ENCODE measurements at places on chromosomes 1 and 21.

- no peak for DNase-seq
These were observed 12.1 kb upstream of the AIM2 start for GRCh38 chr1:159088546-159089183.

DNA sequence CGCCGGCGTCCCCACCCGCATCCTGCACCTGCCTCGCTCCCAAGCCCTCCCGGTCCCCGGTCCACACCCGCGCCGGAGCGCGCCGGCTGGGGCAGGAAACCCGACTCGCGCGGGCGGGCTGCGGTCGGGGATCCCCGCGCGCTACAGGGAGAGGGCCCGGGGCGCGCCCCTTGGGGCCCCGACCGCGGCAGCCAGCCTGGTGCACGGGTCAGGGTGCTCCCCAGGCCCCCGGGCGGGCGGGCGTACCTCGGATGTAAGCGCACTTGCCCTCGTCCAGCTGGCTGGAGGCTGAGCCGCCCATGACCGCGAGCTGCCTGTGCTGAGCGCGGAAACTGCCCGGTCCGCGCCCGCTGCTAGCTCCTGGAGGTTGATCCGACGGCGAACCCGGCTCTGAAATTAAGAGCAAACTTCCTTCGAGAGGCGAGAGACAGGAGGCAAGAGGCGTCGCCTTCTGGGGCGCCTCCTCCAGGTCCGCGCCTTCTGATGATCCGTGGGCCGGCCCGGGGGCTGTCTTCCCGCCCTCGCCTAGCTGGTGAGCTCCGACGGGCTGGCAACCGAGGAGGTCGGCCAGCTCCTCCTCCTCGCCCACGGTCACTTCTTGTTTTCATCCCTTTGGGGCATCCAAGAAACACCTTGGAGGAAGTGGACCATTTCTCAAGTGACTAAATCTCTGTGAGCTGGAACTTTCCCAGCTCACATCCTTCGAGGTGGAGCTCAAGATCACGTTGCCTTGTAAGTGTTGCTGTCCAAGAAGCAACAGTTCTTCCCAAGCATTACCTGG, at the start of gene NIBAN1:
NIBAN1 (minus strand) TSS at position 453 of the 781 bp plus-strand sequence; CDS start at position 301, 152 bp downstream.
- no peak for DNase-seq

GRCh38 chr1:199821029-199821779, 206.3 kb upstream of the NR5A2 start:
- DNase-seq, result no peak

GRCh38 chr1:194273660-194274059, 1087.2 kb upstream of the B3GALT2 start:
- no peak for DNase-seq

DNA sequence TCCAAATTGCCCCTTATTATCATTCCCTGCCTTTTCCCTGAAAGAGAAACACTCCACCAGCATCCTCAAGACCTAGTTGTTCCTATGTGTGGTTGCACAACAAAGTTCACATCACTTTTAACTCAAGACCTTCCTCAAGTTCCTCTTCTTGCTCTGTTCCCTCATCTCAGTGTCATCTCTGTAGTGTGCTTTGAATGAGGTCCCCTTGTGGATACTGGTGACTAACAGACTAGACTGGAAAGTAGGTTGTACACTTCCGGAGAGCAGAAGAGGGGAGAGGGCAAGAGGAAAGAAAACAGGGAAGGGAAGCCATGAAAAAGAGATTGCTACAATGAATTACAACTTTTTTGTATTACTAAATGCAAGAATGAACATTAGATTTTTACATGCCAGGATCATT, 853.8 kb downstream of the USP25 start:
- DNase-seq, result no peak

GRCh38 chr1:98766255-98766654, 104.7 kb downstream of the SNX7 start:
- DNase-seq, result no peak

DNA sequence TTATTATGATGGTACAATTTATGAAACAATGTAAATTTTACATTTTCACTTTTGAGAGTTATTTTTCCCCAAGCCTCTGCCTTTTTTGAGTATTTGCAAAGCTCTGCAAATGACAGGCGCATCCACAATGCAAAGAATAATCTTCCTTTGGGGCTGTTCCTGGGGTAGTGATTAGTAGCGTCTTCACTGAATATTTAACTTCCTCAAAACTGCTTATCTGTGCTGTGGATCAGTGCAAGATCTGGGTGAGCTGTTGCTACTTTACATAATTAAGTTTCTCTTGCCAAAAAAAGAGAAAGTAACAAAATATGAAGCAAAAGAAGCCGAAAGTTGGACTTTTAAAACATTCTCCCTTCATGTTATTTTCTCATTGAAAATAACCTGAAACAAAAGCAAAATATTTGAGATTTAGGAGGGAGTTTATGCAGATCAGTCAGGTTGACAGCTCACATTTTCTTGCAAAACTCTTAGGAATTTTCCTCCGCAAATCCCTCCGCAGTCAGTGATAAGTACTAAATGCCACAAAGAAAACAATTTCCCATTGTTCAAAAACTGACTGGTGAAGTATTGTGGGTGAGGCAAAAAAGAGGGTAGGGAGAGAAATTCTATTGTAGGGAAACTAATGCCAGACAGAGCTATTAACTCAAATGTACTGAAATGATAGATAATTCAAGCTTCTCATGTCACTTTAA, 276.4 kb upstream of the B3GALT2 start:
- no peak for DNase-seq

- no peak for DNase-seq
These were observed 323.2 kb upstream of the SGIP1 start for GRCh38 chr1:66210635-66211244.

- DNase-seq, result no peak
These were observed 11.7 kb upstream of the SYPL2 start for GRCh38 chr1:109454497-109455133.

DNA sequence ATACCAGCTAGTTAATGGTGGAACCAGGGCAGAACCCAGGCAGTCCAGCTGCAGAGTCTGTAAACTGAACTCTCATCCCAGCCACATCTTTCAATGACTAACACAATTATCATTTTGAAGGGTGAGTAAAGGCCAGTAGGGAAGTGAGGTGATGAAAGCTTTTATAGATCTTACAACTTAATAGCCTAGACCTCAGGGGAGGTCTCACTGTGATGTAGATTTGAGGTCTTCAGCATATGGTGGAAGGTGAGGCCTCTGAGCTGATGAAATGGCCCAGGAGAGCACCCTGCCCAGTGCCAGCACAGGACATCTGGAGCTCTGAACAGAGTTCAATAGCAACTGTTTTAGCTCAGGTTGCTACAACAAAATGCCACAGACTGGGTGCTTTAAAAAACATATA, 44.8 kb upstream of the POU2F1 start:
- DNase-seq, result no peak

GRCh38 chr1:197920067-197920396, 2.9 kb downstream of the LHX9 start:
- DNase-seq, result no peak

DNA sequence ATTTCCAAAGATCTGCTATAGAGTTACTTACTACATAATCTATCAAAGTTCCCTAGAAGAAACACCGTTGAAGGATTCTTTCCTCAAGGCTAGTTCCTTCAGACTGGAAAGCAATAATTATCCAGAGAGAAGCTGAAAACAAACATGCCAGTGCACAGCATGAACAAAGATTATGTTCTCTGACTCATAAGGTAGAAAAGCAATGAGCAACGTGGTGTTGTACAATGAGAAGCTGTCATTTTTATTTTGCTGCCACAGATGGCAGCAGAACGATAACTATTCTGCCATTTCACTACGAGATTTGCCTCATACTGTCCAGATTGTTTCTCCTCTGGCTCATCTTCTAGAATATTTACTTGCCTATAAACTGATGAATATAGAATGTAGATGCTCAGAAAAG, 10.7 kb downstream of the EXTL2 start:
- DNase-seq, result no peak

GRCh38 chr1:28301368-28302174, 27.3 kb upstream of the MED18 start:
- DNase-seq, result no peak

DNA sequence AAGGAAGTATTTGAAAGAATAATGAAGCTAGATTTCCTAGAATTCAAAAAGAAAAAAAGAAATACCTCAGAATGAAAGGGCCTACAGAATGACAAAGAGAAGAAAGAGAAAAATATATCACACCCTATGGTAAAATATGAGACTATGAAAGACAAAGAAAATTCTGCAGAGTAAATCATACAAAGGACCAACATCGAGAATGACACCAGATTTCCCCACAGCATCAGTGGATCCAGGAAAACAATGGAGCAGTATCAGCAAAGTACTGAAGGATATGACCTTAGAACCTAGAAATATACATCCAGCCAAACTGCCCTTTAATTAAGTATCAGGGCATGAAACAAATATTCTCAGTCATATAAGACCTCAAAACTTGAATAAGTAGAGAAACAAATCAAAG, 21.2 kb upstream of the IFNAR2 start:
- DNase-seq, result no peak

DNA sequence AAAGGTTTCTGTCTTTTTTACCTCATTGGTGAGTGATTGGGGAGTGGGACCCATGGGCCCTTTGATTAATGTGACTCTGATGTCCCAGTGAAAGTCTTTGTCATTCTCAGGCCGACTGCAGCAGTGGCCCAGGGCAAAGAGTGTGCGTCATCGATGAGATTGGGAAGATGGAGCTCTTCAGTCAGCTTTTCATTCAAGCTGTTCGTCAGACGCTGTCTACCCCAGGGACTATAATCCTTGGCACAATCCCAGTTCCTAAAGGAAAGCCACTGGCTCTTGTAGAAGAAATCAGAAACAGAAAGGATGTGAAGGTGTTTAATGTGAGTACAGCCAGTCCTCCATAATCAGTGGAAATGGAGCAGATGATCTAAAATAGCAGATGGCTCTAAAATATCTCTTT, 19.4 kb downstream of the NTPCR start:
- DNase-seq, result no peak

DNA sequence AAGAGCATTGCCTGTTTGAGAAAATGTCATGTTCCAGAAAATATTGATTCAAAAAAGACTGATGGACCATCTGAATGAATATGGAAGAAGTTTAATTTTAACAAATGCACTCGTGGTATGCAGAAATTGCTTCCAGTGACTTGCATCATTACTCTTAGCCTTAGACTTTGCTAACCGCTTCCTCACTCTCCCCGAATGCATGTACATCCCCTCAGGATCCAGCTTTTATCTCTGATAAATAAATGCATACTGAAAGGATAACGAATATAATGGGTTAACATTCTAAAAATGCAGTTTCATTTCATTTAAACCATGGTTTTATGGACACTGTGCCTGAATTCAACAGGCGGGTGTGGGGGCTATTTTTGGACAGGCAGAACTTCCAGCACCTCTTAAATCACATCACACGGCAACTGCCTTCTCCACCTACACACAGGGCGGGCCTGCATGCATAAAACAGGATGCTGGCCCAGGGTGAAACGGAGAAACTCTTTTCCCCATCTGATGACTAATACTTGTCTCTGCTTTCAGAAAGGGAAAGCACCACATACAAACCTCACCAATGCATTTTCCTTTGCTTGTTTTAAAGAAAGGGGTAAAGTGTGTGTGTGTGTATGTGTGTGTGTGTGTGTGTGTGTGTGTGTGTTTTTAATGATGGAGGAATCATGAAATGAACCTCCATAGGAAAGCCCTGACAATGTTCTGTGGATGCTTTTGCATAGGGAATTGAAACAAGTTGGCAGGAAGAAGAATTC, 48.7 kb downstream of the SPAG17 start:
- peak; percentile 55 for DNase-seq

GRCh38 chr1:234838182-234838581, 228.2 kb upstream of the IRF2BP2 start:
- DNase-seq, result no peak

GRCh38 chr21:15054089-15054488, 10.7 kb downstream of the NRIP1 start:
- DNase-seq, result no peak

GRCh38 chr21:36104317-36105300, 30.3 kb upstream of the CBR3 start:
- DNase-seq, result no peak

DNA sequence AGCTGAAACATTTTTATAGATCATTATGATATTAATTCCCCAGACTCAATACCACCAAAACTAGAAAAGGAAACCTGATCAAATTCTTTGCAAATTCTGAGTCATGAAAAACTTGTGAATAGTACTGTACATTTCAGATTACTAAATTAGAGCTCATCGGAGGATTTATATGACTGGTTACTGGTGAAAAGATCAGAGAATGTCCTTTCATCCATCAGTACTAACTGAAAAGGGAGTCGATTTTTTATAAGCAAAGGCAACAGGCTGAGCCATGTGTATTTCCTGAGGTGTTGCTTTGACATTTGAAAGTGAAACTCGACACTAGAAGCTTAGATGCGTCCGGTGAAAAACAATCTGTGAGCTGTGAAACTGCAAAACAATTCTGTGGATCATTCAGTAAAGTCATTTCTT, 155.7 kb downstream of the TNFSF18 start:
- DNase-seq, result no peak

DNA sequence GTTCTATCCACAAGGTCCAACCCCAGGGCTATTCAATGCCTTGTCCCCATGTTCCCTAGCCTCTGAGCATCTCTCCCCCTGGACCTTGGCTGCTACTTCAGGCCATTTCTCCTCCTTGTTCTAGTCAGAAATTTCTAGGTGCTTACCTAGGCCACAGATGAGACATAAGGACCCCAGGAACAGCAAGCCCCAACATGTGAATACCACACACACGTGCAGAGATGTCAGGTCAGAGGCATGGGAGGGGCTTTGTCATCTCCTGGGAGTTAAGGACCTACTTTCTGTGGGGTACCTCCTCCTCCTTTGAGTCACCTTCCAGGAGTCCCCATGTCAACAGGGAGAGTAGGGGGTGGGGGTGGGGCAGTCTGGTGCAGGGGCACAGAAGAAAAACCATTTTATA, 7.1 kb upstream of the RGS16 start:
- no peak for DNase-seq

DNA sequence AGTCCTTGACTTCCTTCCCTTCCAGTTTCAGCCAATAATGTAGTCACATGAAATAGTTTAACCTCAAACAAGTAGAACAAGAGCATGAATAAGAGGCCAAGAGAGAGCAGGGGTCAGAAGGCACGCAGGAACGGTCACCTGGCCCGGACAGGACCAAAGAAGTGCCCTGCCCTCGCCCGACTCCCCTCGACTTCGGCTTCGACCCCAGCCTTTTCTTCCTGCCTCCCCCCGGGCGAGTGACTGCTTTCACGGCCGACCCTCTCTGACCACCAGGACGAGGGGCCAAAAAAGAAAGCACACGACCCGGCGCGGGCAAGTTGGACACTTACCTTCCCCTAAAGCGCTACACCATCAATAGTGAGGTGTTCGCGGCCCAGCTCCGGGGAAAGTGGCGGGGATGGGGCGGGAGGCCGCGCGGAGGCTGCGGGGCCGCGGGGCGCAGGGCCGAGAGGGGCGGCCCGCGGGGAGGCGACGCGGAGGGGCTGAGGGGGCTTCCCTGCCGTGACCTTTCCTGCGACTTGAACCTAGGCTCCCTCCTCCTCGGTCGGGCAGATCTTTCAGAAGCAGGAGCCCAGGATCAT, 519 bp downstream of the RERE start:
- no peak for DNase-seq

- no peak for DNase-seq
These were observed 54.8 kb downstream of the NR5A2 start for GRCh38 chr1:200082329-200082728.

- no peak for DNase-seq
These were observed 565.0 kb downstream of the KCNT2 start for GRCh38 chr1:196043268-196043667.
